ENCODE measurements at places on chromosomes 7 and 10.

GRCh38 chr10:11397980-11398580 is 213.4 kb downstream of the USP6NL start:
- no peak for DNase-seq

DNA sequence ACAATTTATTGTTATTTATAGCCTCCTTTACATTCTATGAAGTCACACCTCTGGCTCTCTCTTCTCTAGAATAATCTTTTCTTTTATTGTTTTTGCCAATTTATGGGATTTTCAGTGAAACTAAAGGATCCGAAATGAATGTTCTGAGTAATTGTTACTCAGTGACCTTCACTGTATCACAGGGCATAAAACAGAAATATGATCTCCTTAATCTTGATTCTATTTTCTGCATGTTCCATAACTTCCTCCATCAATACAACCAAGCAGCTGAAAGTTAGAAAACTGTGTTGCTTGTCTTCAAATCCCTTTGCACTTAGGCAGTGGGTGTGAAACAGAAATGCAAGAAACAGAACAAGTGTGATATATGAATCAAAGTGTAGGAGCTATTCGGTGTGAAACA is 57.4 kb upstream of the FERD3L start:
- no peak for DNase-seq

- no peak for DNase-seq
These were observed 123.0 kb upstream of the SP4 start for GRCh38 chr7:21304808-21305375.

- no peak for DNase-seq
These were observed 85.0 kb upstream of the EFCAB10 start for GRCh38 chr7:105666324-105666723.

DNA sequence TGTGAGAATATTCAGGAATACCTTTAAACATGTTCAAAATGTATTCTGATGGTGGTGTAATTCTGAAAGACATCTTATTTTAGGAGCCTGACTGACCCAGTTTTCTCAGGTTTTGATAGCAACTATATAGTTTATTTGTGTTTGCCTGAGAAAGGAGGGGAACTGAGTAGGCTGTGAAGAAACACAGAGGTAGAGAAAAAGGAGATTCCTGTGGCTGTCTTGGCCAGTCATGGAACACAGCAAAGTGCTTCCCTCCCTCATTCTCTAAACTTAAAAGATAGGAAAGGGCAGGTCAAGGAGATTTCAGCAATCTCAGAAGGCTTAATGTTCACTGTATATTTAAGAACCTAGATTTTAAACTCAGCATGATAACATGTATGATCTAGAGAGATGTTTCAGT is 43.5 kb downstream of the ZMYND11 start:
- DNase-seq: no peak

- peak; percentile 57 for DNase-seq
These were observed 114.2 kb downstream of the DYNC1I1 start for GRCh38 chr7:95886501-95887090.

GRCh38 chr10:84334811-84335210 is 6.4 kb downstream of the CCSER2 start:
- DNase-seq: no peak

DNA sequence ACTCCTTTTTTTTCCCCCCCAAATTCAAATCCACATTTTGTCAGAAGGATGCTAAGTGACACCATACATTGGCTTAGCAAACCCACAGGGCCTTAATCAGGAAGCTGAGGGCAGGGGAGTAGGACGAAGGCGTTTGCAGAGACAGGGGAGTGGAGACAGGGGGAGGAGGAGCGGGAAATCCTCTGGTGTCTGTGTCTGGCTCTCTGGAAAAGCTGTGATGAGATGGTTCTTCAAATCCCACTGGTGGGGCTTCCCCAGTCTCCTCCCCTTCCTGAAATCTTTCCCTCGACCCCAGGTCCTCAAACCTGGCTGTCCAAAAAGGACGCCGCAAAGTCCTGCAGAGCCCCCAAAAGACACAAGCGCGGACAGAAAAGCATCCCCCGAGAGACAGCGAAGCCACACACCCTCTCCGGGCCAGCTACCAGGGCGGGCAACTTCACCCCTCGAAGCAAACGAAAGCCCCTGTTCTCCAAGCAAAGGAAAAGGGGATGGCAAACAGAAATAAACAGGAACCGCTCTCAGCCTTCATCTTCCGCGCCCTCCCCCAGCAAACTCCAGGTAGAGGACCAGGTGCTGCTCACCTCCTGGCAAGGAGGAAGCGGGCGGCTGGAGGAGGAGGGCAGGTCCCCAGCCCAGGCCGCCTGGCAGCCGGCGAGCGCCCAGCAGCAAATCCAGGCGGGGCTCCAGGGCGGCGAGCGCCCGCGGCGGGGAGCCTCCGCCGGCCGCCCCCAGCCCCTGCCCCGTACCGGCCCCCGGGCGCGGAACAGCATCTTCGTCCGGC is 520 bp downstream of the ELAPOR2 start:
- peak; percentile 44 for DNase-seq

- DNase-seq: no peak
These were observed 11.1 kb upstream of the WBP1L start for GRCh38 chr10:102732661-102733060.

- no peak for DNase-seq
These were observed 87.3 kb upstream of the TARP start for GRCh38 chr7:38360776-38361175.

DNA sequence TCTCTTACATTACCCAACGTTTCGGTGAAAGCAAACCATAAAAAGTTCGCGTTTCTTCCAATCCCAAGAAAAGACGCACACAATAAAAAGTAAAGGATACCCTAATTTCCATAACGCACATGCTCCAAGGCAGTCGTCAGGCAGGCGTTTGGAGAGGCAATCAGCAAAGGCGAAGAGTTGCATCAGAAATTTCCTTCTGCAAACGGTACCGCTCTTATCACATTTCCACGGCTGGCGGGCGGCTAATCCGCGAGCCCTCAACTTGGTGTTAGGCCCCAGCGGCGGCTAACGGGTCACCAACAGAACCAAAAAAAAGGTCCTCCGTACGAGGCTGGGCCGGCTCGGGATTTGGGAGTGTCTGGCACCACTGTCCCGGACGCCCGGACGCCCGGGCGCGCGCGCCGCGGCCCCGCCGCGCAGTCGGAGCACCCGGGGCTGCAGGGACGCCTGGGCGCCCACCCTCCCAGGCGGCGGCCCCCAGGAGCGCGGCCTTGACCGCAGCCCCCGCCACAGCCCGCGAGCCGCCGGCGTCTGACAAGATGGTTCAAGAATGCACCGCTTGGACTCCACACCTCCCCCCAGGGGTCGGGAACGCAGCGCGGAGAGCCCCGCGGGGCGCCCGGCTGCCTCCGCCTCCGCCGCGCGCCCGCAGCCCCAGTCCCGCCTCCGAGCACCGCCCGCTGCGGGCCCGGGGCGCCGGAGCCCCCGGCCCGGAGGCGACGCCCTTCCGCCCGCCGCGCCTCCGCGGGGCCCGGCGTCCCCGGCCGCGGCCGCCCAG is 9.8 kb upstream of the GRB10 start:
- no peak for DNase-seq

GRCh38 chr7:2503056-2503941 is 16.3 kb upstream of the LFNG start:
- DNase-seq: no peak

DNA sequence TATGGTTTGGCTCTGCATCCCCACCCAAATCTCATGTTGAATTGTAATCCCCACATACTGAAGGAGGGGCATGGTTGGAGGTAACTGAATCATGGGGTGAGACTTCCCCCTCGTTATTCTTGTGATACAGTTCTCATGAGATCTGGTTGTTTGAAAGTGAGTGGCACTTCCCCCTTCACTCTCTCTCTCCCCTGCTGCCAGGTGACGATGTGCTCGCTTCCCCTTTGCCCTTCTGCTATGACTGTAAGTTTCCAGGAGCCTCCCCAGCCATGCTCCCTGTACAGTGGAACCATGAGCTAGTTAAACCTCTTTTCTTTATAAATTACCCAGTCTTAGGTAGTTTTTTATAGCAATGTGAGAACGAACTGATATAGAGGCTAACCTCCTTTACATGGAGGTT is 16.6 kb downstream of the PLPP4 start:
- no peak for DNase-seq

DNA sequence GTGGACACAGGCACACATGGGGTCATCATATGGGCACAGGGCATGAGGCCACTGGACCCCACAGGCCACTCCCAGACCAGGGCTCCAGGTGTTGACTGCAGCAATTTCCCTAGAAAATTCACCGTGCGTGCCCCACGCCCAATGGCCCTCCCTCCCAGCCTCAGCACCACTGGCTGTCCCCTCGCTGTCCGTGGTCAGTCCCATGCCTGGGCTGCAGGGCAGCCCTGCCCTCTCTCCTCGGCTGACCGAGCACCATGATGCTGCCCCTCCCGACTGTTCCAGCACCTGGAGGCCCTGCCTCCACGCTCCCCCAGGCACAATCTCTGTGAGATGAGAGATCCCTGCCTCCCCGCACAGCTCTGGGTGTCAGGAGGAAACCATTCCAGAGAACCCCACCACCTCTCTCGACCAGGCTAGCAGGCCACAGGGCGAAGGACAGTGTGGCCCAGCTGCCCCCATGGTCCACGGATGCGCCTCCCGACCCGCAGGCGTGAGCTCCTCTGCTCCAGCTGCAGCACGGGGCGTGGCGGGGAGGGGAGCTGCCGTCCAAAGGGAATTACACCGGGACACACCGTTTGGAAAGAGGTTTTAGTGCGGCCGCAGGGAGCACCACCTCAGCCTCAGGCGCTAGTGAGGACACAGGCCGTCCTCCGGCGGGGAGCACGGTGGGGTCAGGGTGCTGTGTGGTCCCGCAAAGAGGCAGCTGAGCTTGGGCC is 12.6 kb downstream of the NUDT1 start:
- no peak for DNase-seq

- no peak for DNase-seq
These were observed 128.0 kb downstream of the SEMA3C start for GRCh38 chr7:80790877-80791276.

GRCh38 chr7:22208799-22209198 is 148.2 kb downstream of the RAPGEF5 start:
- no peak for DNase-seq

DNA sequence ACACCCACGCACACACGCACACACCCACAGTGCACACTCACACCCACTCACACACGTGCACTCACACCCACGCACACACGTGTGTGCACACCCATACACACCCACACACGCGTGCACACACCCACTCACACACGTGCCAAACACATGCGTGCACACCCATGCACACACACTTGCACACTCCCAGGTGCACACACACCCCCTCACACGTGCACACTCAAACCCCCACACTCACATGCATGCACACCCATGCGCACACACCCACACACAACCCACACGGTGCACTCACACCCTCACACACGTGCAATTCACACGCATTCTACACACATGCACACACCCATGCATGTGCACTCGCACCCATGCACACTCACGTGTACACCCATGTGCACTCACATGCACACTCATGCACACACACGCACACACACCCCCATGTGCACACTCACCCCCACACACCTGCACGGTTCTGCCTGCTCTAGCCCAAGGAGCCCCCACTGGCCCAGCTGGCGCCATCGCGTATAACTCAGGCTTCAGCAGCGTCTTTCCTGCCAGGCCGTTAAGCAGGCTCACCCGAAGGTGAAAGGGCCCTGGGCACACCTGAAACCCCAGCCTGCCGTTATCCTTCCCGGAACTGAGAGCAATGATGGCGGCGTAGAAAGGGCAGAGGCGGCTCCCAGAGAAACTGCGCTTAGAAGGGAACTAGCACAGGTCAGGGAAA is 63.9 kb upstream of the PDGFA start:
- DNase-seq: no peak

GRCh38 chr7:101133621-101134398 is 6.9 kb downstream of the SERPINE1 start:
- no peak for DNase-seq

DNA sequence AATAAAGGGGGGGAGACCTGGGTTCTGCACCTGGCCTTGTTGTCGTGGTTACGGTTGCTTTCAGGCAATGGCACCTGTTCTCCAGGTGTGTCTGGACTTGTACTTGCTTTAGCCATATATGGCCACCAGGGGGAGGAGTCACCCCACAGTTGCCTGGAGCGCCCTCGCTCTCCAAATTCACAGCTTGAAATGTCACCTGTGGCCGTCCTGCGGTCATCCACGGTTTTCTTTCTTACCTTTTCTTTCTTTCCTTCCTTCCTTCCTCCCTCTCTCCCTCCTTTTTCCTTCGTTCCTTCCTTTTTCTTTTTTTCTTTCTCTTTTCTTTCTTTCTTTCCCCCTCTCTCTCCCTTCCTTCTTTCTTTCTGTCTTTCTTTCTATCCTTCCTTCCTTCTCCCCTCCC is 157.2 kb upstream of the ZNF92 start:
- DNase-seq: peak; percentile 82

DNA sequence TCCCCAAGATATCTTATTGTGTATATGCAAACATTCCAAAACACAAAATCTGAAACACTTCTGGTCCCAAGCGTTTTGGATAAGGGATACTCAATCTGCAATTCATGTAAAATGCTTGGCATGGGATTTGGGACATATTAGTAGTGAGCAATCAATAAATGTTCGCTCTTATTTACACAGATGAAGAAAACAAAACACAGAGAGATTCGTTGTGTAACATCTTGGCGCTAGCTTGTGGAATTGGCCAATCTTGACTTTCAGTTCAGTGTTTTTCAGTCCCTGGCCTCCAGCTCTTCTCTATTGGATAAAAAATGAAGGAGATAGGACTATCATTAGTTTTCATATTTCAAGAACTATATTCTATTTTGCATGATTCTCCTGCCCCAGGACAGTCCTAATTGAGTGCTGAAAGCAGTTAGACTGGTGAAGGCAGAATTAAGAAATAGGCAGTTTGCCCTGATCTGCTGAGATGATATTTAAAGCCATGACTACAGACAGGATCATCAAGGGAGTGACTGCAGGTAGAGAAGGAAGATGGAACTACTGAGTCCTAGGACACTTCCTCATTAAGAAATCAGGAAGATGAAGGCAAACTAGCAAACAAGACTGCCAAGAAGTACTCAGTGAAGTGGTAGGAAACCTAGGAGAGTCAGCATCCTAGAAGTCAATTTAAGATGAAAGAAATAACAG is 1.8 kb downstream of the PNLIPRP3 start:
- DNase-seq: no peak

- no peak for DNase-seq
These were observed 36.3 kb upstream of the SH2D4B start for GRCh38 chr10:80501381-80501912.

GRCh38 chr7:69105092-69105491 is 493.2 kb upstream of the AUTS2 start:
- no peak for DNase-seq

DNA sequence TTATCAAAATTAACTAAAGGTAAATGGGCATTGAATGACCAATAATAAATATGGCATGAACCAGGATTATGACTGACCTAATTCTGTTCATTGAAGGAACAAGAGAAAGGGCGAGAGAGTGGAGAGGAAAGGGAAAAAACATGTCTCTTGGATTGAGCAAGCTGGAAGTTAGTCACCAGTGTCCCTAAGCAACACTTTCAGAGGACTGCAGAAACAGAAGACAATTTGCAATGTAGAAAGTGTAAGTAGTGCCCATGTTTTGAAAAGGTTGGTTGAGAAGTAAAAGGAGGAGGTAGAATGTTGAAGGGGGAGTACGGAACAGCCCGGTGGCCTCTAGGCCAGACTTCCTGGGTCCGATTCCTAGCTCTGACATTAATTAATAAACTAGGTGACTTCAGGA is 94.6 kb downstream of the FAS start:
- DNase-seq: no peak

GRCh38 chr7:42456756-42457276 is 219.8 kb upstream of the GLI3 start:
- no peak for DNase-seq

All from NCI-H774 (cell line).